Islet precursor cell (in vitro differentiated cells): ENCODE measurements at places on chromosomes 5 and 9.

DNA sequence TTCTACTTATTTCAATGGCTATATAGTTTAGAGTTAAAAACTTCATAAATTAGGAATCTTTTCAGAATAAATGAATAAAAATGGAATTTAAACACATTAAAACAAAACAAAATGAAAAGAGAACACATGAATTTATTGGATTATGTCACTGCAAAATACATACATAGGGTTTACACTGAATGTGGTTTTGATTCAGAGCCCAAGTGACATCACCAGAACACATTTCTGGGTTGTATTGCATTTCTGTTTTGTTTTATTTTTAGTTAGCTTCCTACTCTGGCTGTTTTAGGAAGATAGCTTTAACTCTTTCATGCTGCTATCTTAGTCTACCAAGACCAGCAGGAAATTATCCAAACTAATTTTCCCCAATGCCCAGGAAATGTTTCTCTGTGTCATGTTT, 1935.0 kb downstream of the EFNA5 start:
- no peak for DNase-seq

DNA sequence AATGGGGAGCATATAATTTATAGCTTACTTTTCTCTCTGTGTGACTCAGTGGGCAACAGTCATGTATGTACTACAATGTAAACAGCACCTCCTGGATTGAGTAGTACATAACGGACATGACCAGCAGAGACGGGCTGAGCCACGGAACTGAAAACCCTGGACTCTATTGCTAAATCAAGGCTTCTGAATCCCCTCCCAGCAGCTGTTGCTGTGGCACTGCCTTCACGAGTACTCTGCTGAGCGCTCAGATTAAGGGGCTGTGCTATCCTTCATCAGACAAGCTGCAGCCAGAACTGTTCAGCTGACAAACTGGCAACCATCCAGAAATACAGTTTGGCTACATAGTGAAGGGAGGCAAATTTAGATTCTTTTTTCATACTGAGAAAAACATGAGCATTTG, 131.3 kb upstream of the CCDC180 start:
- DNase-seq: no peak

GRCh38 chr9:90441814-90442213, 200.8 kb downstream of the DIRAS2 start:
- DNase-seq: no peak

- DNase-seq: peak; percentile 71
Observed at GRCh38 chr5:60522292-60522905, 177.6 kb downstream of the DEPDC1B start.

DNA sequence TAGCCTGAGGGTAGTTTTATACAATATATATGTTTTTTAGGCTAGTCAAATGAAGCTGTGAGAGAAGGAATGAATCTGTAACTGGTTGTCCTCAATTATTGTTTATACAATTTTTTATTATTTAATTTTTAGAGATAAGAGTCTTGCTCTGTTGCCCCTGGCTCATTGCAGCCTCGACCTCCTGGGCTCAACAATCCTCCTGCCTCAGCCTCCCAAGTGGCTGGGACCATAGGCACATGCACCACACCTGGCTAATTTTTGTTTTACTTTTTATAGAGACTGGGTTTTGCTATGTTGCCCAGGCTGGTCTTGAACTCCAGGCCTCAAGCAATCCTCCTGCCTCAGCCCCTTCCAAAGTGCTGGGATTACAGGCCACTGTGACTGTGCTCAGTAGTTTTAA, 2.7 kb downstream of the MRPL41 start:
- DNase-seq: no peak

DNA sequence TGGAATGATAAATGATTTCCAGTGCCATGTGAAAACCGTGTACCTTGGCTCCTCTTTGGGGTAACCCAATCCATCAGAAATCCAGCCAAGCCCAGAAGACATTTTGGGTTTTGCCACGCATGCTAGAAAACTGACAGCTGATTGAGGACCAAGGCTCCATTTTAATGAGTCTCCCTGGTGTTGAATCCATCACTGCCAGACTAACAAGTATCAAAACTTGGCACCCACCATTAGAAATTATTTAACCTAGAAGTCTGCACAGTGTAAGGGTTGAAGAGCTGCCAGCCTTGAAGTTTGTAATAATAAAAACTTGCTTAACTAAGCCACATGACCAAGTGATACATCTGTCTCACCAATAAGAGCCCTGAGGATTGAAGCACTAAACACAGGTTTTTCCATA, 369.9 kb downstream of the DNAH5 start:
- DNase-seq: no peak

DNA sequence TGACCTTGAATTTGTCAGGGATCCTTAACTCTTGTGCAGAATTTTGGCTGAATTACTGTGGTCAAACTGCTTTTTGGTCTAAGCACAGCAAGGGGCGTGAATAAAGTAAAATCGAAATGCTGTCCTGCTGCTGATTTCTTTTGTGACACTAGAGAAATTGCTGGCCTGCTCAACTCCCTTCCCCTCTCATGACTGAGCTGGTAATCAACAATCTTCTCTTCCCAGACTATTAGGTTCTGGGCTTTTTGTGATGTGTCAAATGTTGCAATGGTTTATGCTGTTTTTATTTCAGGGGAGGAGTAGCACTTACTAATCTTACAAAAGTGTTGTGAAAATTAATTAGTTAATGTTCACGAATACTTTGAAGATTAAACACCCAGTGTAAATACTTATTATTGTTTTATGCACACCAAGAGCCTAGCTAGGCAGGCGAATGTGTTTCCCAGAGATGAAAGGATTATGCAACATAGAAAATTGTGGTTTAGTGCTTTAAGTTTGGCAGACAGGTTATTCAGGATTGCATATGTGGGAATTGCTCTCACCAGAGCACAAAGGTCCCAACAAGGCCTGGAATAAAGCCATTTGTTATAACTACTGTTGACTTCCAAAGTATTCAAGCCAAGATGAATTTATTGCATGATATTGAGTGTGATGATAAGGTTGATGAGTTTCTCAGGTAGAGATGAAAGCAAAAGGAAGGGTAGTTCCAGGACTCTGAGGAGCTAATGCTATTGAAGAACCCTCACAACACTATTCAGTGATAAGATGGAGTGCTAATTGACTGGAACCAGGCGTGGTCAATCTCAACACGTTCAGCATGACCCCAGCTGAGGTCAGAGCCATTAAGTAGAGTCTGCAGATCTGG, 280.7 kb upstream of the ZNF608 start:
- no peak for DNase-seq

GRCh38 chr5:172497591-172498255, 43.4 kb upstream of the SH3PXD2B start:
- DNase-seq: peak; percentile 41

DNA sequence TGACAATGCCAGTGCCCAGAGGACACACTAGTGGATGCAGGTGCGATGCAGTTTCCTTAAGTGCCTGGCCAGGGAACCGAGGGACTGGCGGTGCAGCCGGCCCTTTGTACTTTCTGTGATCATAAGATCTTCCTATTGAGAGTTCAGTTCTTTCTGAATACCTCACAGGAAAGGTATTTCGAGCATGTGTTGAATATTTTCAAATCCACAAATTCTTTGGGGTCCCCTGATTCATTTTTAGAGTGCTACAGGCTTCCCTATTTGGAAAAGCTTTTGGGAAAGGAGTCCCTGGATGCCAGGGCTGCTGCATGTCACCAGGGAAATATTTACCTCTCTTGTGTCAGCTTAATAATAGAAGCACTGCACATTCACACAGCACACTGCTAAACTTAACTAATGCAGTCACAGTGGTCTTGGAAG, 281.5 kb downstream of the GADD45G start:
- peak; percentile 53 for DNase-seq

DNA sequence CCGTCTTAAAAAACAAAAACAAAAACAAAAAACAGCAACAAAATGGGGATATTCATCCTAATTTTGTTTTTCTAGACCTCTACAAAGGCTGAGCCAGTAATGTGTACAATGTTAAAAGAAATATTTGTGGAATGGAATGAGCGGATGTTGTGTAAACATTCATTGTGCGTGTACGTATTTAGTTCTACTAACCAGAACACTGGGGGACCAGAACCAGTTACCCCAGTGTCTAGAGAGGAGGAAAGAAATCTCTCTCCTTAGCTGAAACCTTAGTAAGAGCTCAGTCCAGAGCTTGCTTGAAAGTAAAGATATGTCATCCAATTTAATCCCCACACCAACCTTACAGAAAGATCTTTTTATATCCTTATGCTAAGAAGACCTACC, 106.7 kb upstream of the CPEB4 start:
- DNase-seq: no peak

- peak; percentile 91 for DNase-seq
Observed at GRCh38 chr9:116860509-116861120, 173.5 kb downstream of the TRIM32 start.

DNA sequence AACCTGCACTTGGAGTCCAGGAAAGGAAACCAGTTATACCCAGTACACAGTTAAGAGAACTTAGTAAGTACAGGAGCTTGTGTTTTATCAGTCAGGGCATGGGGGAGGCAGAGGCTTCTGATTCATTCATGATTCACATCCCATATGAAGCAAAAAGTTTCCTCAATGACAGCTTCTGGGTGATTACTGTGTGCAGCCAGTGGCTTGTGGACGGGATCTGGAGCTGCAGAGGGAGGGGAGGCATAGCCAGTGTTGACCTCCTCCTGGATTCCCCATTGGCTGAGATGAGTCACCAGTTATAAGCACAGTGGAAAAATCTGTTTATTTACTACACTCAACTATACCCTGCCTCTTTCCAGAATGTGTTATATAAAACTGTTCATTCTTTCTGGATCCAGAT, 17.7 kb downstream of the IL31RA start:
- DNase-seq: peak; percentile 76

DNA sequence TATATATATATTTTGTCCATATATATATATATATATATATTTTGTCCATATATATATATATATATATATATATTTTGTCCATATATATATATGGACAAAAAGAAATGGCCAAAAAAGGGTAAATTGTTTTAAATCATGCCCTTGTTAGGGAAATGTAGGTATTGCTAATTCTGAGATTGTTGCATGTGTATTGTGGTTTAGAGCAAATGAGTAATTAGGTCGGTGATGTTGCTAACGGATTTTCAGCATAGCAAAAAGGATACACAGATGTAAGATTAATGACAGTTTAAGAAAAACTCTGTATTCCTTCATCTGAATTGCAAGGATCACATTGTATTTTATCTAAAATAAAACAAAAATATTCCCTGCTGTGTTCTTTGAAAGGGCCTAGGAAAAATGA, 40.2 kb downstream of the OSTF1 start:
- DNase-seq: no peak

GRCh38 chr9:35980289-35981011, 22.5 kb upstream of the OR2S2 start:
- DNase-seq: no peak
